ENCODE measurements at places on chromosomes 11 and 22.

GRCh38 chr22:47002692-47003091, 240.2 kb downstream of the TBC1D22A start:
- no peak for DNase-seq

GRCh38 chr11:13728076-13728475, 59.6 kb downstream of the FAR1 start:
- DNase-seq: no peak

DNA sequence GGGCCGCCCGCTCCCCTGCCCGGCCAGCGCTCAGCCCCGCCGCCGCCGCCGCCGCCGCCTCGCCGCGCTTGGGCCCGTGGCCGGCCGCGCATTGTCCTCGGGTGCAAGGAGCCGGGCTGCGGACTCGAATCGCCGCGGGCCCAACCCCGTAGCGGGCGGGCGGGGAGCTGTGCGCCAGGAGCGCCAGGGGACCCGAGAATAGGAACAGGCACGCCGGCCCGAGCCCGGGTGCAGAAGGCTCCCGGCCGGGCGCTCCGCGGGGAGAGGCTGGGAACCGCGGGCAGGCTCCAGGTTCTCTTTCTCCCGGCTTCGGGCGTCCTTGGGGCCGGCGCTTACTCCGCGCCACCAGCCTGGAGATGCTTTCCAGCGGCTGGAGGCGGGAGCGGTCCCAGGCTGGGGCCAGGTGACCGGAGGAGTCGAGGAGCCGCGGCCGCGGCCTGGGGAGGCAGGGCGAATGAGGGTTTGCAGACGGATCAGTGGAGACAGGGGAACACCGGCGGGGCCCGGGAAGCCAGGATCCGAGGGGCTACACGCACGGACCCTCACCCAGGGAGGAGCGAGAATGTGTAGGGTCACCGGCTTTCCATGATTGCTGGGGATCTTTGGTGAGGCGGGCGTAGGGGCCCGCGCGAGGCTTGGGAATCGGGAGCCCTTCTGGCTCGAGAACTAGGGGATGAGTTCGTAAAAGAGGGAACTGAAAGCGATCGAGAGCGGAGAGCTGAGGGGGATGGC, 726 bp downstream of the PKNOX2 start:
- no peak for DNase-seq

- DNase-seq: no peak
Measured at GRCh38 chr11:95245038-95245437, 14.0 kb upstream of the SESN3 start.

DNA sequence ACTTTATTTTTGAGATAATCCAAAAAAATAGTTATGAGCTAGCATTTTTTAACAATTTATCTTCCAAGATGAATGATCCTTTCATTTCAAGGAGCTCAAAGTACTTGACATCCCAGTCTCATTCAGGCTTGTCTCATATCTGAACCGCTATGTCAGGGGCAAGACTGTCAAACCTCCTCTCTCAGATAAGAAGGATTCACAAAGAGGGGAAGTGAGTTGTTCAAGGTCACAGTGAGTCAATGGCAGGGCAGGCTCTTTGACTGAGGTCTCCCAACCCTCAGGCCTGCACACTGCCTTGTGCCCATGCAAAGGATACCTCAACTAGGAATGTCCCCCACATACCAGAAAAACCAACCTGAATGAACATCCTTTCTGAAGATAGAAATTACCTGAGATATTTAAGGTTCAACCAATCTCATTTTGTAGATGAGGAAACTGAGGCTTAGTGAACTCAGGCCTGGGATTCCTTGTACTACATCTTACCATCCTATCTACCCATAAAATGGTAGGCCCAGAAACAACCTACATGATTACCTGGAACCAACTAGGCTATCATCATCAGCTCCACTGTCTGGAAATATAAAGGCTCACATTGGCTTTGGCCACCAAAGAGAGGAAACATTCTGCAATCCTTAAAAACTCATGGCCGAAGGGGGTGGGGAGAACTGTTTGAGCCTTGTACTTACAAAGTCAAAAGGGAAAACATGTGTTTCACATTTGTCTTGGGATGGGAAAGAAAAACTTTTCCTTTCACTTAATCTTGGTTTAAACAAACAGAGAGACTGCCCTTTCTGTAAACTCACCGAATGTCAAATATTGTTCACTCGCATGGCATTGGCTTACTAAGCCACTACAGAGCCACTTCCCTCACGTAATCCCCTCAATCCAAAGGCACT, 51.1 kb downstream of the LIF start:
- no peak for DNase-seq

GRCh38 chr11:30984827-30985226, 384.7 kb downstream of the DCDC1 start:
- no peak for DNase-seq

- no peak for DNase-seq
Measured at GRCh38 chr11:24086921-24087320, 409.9 kb upstream of the LUZP2 start.

- no peak for DNase-seq
Measured at GRCh38 chr11:119447664-119448242, 24.8 kb upstream of the THY1 start.

- DNase-seq: no peak
Measured at GRCh38 chr22:44689173-44689572, 12.8 kb upstream of the PRR5 start.

- DNase-seq: no peak
Measured at GRCh38 chr11:3802011-3802790, 4.8 kb upstream of the NUP98 start.

- DNase-seq: no peak
Measured at GRCh38 chr11:17259519-17259918, 17.0 kb upstream of the NUCB2 start.

- DNase-seq: no peak
Measured at GRCh38 chr22:30574095-30574981, at the start of gene GAL3ST1. Gene GAL3ST1 (minus strand): TSS chr22:30574665. CDS start chr22:30557392, 17,273 bp downstream.

DNA sequence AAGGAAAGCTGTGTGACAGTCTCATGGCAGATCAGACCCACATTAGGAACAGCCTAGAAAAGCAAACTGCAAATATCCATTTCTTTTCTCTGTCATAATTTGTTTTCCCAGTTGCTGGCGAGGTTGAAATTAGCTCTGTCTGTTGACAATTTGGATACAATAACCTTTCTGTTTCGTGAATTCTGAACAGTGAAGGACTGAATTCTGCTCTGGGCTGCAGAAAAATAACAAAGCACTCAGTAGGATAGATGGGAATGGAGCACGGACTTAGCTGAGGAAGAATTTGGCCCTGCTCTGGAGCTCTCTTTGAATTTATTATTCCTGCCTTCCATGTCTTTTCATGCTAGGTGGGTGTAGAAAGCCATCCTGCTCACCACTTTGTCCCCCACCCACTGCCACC, 140.3 kb downstream of the RRAS2 start:
- DNase-seq: no peak

- no peak for DNase-seq
Measured at GRCh38 chr11:22671751-22672150, 5.3 kb downstream of the GAS2 start.

DNA sequence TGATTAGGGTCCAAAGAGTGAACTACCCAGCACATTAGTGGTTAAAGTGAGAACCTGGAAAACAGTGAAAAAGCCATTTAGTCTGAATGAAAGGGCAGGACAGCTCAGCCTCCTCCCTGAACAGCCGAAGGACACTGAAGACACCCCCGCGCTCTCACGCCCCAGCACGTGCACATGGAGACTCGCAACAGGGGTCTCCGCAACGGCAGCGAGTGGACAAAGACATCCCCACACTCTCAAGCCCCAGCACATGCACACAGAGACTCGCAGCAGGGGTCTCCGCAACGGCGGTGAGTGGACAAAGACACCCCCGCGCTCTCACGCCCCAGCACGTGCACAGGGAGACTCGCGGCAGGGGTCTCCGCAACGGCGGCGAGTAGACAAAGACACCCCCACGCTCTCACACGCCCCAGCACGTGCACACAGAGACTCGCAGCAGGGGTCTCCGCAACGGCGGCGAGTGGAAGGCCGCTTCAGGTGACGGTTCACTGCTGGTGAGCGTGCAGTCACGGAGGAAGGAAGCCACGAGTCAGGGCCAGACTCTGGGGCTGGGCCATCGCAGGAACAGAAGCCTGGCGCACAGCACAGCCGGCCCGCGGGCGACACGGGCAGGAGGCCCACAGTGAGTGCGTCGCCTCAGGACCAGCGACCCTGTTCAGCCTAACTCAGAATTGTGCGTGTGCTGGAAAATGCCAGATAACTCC, 43.6 kb downstream of the BRD1 start:
- DNase-seq: no peak

GRCh38 chr11:132112846-132113245, 742.4 kb downstream of the NTM start:
- DNase-seq: no peak

GRCh38 chr11:35126000-35126878, 12.7 kb upstream of the CD44 start:
- peak; percentile 62 for DNase-seq

- DNase-seq: no peak
Measured at GRCh38 chr11:7261578-7261977, 9.9 kb downstream of the SYT9 start.

GRCh38 chr22:45804986-45805325, 133.3 kb downstream of the ATXN10 start:
- no peak for DNase-seq

GRCh38 chr22:44669561-44669976, 32.4 kb upstream of the PRR5 start:
- DNase-seq: no peak

DNA sequence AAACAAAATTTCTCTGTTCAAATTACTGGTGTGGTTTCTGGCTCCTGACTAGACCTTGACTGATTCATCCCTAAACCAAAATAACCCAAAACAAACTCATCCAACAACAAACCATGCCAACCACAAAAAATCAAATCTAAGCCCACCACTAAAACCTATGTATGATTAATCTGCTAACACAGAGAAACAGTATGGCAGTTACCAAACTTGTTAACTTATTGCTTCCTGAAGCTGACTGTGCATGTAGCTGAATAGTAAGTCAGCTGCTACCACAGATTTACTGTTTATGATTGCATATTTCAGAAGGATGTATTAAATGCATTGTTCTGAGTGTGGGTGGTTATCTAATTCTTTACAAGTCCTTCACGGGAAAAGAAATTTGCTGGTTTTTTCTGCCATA, 231.1 kb downstream of the SWAP70 start:
- no peak for DNase-seq
